ENCODE measurements at places on chromosomes 16 and 17.

DNA sequence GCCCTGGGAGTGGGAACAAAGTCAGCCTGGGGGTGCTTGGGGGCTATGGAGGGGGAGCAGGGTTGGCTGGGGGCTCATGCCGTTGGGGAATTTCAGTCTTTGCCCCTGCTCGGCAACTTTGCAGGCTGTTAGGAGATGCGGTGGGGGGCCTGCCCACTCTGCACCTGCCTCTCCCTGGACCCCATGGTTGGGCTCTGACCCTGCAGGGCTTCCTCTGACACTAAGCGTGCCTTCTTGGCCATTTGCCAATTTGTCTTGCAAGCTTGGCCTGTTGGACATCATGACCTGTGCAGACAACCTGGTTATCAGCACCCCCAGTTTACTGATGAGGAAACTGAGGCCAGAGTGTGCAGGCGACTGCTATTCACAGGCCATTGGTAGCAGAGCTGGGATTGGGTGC is 14.6 kb downstream of the ADCY7 start:
- DNase-seq: no peak

DNA sequence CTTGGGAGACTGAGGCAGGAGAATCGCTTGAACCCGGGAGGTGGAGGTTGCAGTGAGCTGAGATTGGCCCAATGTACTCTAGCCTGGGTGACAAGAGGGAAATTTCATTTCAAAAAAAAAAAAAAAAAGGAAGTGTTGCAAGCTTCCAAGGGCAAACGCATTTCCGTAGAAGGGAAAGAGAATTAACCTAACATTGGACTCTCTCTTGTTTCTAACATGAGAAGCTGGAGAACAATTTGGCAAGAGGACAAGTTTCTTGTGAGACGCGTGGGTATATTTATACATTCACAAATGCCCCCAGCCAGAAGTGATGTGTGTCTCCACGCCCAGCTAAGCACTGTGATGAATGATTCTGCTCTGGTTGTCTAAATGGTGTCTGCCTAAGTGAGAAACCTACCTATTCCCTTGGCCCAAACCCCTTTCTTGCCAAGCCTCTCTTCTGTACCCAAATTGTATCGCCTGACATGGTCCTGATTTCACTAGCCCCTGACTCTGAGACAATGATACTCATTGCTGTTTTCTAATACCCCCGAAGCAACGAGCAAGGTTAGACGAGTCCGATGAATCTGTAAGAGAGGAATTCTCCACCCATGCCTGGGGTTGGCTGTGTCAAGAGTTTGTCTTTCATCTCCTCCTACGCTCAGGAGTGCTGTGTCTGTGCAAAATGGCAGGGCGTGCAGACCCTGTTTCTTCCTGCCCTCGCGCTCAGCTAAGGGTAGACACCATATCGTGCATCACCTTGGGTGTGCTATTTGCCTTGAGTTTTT is 14.2 kb upstream of the ST6GALNAC2 start:
- no peak for DNase-seq

- DNase-seq: no peak
These were observed 74.9 kb downstream of the VAT1L start for GRCh38 chr16:77863250-77863649.

- no peak for DNase-seq
These were observed 681 bp downstream of the CALCOCO2 start for GRCh38 chr17:48831549-48831883.

GRCh38 chr16:74868501-74868900 is 93.9 kb upstream of the FA2H start:
- DNase-seq: no peak

DNA sequence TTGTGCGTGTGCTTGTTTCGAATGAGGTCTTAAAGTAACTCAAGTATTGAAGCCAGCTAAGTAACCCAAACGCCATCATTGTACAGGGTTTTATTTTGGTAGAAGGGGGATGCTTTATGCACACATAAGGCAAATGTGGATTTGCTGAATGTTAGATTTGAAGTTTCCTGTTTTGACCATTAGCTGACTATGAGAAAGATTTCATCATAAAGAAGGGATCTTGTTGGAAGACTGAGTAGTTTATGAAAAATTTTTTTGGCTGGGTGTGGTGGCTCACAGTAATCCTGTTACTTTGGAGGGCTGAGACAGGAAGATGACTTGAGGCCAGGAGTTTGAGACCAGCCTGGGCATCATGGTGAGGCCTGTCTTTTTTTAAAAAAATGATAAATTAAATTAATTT is 10.0 kb upstream of the ZFP3 start:
- no peak for DNase-seq

- DNase-seq: no peak
These were observed 25.1 kb downstream of the FA2H start for GRCh38 chr16:74749291-74750055.

- no peak for DNase-seq
These were observed 40.5 kb downstream of the ABHD15 start for GRCh38 chr17:29526322-29526721.

DNA sequence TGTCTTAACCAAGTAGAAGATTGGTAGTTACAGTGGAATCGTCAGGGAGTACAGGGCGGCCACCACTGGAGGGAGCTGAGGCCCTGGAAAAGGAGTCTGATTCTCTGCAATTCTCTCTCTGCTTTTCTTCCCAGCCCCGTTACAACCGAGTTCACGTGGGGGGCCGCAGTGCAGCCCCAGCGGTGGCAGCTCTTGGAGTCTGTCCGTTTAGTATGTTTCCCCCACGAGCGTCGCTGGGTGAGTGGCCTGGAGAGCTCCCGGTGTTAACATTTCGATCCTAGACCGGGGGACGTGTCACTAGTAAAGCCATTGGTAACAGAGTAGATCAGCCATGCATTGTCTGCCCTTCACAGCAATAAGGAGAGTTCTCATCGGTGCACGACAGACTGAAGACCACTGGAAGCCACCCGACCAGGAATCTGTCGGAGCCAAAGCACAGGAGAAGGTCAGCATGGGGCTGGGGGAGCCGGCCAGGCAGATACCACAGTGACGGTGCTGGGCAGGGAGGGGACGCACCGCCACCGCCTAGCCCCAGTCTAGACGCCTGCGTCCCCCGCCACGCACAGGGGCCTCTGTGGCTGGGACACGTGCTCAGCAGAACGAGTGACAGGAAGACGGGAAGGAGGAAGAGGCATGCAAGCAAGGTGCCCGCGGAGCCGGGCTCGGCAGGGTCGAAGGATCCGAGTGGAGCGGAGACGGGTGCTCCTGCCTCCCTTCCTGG is 15.7 kb downstream of the SLC16A3 start:
- DNase-seq: no peak
